ENCODE measurements at places on chromosomes 11 and 22. TPM values are rescaled to one million over a fixed set of nuclear protein-coding genes. Genes with fewer than 3 reads are reported as not detected.

Gene ACRV1
- total RNA-seq, result 0.31 TPM

Gene OR8D4
- not detected for total RNA-seq

Gene DNAJB7
- not detected for total RNA-seq

Gene NUDT22
- total RNA-seq, result 19.7 TPM

Gene NAALADL1
- total RNA-seq, result 2.2 TPM

Gene DGCR2
- 78.6 TPM for total RNA-seq

Gene DDX6
- 278 TPM for total RNA-seq

Gene ISX
- not detected for total RNA-seq

Gene KDM4D
- 0.94 TPM for total RNA-seq

Gene HBG1
- 0.63 TPM for total RNA-seq

Gene MIEF1
- total RNA-seq, result 21.6 TPM

Gene GRAP2
- total RNA-seq, result 3.4 TPM

Gene TRIM34
- 1.6 TPM for total RNA-seq

Gene OOSP4B
- total RNA-seq, result not detected

Gene SMC1B
- not detected for total RNA-seq

Gene FGF19
- not detected for total RNA-seq

Gene RAC2
- total RNA-seq, result not detected

Gene ZNRD2
- 25.0 TPM for total RNA-seq

Gene LUZP2
- 73.9 TPM for total RNA-seq

Gene ELFN2
- 21.9 TPM for total RNA-seq

Gene PNPLA3
- total RNA-seq, result 23.8 TPM

Gene WNT7B
- total RNA-seq, result 9.1 TPM

Gene TMEM121B
- total RNA-seq, result 16.6 TPM

Gene OR2AT4
- total RNA-seq, result not detected

Gene GNAZ
- total RNA-seq, result 175 TPM

Gene RPS6KB2
- 16.0 TPM for total RNA-seq

Gene TRIM6
- 0.31 TPM for total RNA-seq

Gene PHETA2
- total RNA-seq, result 2.8 TPM

Gene INPP5J
- total RNA-seq, result 3.1 TPM

Gene PATE4
- not detected for total RNA-seq

Gene FGF4
- total RNA-seq, result not detected

Gene TRIM49
- total RNA-seq, result not detected

Gene TOB2
- total RNA-seq, result 19.1 TPM

Gene NFAM1
- 0.94 TPM for total RNA-seq

Gene WNT11
- total RNA-seq, result 6.6 TPM

Gene CPT1A
- 7.2 TPM for total RNA-seq

Gene DDX25
- 23.2 TPM for total RNA-seq

Gene ALDH3B2
- total RNA-seq, result not detected

Gene HSPB2
- not detected for total RNA-seq

Gene CEP126
- 14.7 TPM for total RNA-seq

Gene POU2AF1
- total RNA-seq, result not detected

Gene DCHS1
- total RNA-seq, result 99.8 TPM

Gene SMDT1
- total RNA-seq, result 19.4 TPM

Gene RTN4R
- total RNA-seq, result 14.7 TPM

Gene OR52I2
- not detected for total RNA-seq

Measured in parietal lobe (tissue), 2 donors.